ENCODE measurements at places on chromosomes 13 and 19. TPM values are rescaled to one million over a fixed set of nuclear protein-coding genes. Genes with fewer than 3 reads are reported as not detected.

The FAM83E gene
- polyA plus RNA-seq, result 0.88 TPM

The PEG3 gene
- polyA plus RNA-seq, result 85.0 TPM

The FKBP8 gene
- 212 TPM for polyA plus RNA-seq

The GFY gene
- not detected for polyA plus RNA-seq

The PEAK3 gene
- 0.17 TPM for polyA plus RNA-seq

The ZNF565 gene
- 7.8 TPM for polyA plus RNA-seq

The ANO8 gene
- 17.4 TPM for polyA plus RNA-seq

The GRK1 gene
- polyA plus RNA-seq, result 0.04 TPM

The ZNF492 gene
- polyA plus RNA-seq, result 3.4 TPM

The C19orf67 gene
- 0.11 TPM for polyA plus RNA-seq

The FXYD7 gene
- polyA plus RNA-seq, result 0.53 TPM

The CCDC97 gene
- 32.5 TPM for polyA plus RNA-seq

The ZSCAN18 gene
- polyA plus RNA-seq, result 116 TPM

The SIGLEC7 gene
- 0.27 TPM for polyA plus RNA-seq

The ZNF284 gene
- 3.5 TPM for polyA plus RNA-seq

The KLK14 gene
- 0.23 TPM for polyA plus RNA-seq

The HSH2D gene
- 0.30 TPM for polyA plus RNA-seq

The PPP1R12C gene
- 66.4 TPM for polyA plus RNA-seq
